ENCODE measurements at places on chromosomes 4 and X.

DNA sequence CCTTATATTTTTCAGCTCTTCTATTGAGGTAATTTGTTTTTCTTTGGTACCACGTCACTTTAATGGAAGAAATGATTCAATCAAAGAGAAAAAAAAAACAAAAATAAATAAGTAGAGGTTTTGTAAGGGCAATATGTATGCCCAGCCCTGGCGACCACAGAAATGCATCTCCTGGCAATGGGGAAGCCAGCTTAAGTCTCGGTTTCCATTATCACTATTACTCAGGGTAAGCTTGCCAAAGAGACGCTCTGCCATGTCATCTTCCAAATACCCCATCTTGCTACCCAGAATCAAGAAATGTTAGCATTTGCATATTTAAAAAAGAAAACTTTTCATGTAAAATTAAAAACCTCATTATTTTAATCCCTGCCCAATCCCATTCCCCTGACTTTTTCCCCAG lies 68.8 kb downstream of the FAM47C start:
- no peak for DNase-seq

- DNase-seq, result no peak
Observed at GRCh38 chr4:177292171-177292570, 17.5 kb upstream of the NEIL3 start.

DNA sequence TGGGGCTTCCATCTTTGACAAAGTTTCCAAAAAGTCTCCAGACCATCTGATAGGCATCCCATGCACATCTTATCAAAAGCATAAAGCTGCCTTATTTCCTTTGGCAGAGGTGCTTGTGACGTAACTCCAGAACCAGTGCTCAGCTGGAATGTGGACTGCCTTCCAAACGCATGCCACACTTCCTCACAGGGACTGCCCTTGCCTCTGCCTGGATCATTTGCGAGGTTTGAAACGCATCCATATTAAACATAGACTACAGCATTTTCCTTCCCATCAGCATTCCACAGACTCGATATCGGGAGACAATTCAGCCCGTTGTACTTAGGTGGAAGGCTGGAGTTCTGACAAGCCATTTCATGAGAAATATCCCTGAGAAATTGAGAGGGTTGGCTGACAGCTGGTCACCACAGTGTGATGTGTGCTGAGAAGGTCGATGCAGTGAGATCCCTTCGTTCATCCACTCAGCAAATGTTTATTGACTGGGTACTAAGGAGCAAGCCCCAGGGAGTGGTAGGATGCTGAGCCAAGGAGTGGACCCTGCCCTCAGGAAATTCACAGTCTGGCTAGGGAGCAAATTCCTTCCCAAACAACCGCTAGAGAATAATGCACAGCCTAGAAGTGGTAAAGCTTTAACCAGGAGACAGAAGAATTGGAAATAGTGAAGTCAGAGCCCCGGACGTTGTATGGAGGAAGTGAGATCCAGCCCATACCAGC lies 376.0 kb downstream of the BCOR start:
- no peak for DNase-seq

- DNase-seq, result no peak
Observed at GRCh38 chr4:169758401-169758962, 738 bp upstream of the HPF1 start.

DNA sequence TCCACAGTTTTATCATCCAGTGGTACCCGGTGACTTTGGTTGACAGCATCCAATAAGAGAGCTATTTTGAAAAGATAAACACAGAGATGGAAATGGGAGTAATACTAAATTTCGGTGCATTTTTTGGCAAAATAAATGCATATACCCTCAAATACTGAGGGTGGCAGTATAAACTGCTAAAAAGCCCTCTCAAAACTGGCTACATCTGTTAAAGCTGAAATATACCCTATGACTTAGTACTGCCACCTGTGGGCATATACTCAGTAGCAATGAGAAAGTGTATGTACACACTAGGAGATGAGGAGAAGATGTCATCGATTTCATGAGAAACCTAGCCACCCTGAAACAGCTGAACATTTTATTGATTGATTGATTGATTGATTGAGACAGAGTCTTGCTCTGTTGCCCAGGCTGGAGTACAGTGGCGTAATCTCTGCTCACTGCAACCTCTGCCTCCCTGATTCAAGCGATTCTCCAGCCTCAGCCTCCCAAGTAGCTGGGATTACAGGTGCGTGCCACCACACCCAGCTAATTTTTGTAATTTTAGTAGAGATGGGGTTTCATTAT lies 12.2 kb upstream of the TMEM128 start:
- DNase-seq, result no peak

- no peak for DNase-seq
Observed at GRCh38 chr4:80252427-80252826, 14.0 kb upstream of the FGF5 start.

GRCh38 chr4:89821612-89822011 lies 15.3 kb downstream of the SNCA start:
- DNase-seq, result no peak

- DNase-seq, result peak; percentile 15
Observed at GRCh38 chrX:54921427-54922021, 900 bp downstream of the TRO start.

DNA sequence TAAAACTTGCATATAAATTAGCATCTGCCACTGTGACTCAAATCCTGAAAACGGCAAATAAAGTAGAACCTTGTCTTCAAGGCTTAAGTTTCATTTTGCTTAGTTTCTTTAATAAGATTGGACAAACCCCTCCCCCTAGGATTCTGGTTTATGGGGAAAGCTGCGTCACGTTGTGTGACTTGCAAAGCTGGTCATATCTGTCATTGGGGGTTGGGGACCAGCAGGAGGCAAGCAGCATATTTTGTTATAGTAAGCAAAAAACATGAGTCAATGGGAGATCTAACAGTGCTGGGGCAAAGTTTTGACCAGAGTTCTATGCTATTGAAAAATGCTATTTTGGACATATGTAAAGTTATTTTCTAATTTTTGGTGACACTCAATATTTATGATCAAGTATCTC lies 407.3 kb downstream of the PCDH18 start:
- no peak for DNase-seq

DNA sequence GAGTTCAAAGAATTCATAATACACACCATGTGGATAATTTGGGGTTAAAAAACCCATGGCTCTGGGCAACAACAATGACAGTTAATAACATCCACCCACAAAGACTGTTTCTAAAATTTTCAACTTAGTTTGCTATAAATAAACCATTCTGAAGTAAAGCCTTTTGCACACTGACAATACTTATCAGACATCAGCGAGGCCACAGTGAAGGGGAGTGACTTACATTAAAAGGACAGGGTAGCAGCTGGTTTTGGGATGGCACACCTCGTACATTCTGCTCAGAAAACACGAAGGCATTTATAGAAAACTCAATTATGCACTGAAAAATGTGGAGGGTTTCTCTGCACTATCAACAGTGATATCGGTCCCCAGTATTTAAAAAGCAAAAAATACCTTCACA lies 4.9 kb upstream of the ASB11 start:
- DNase-seq, result no peak

DNA sequence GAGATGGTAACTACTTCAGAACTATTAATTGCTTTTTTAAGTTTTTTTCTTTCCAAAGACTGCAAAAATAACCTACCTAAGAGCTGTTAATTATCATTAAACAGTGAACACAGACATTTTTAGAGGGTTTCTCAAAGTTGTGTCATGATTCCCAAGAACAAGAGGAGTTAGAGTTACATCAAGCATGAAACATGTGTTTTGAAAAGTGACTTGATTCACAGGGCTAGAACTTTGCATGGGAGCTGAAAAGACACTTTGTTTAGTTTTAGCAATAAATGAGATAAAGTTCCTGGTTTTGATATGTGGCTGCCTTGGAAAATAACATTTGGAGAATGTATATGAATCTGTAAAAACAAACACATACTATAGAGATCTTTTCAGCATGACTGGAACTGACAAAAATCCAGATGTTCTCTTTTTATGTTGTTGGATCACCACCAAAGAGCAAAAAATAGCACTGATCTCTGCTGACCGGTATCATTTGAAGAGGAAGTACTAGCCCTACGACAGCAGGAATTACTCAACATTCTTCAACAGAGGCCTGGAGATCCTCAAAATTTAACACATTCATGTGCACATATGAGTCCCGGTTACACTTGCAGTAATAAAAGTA lies 173.0 kb upstream of the PCDH18 start:
- DNase-seq, result no peak

DNA sequence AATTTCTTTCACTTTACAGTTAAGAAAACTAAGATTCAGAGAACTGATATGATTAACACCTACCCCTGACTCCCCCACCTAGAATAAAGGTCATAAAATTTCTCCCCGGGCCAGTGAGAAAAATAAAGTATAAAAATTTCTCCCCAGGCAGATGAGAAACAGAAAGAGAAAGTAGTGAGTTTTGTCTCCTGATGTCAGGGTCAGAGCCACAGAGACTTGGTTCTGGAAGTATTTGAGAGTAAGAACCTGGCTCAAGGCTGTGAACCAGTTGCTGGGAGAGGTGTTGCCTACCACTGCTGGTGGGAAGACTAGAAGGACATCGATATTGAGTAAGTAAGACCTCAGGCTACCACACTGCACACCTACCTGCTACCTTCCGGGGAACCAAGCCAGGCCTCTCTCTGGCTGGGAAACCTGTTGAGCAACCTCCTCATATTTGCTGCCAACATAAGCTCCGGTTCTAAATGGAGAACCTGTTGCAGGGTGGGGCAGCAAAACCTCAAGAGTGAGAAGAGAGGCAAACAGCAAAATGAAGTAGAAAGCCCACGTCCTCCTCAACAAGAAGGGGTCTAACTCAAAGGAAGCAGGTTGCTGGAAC lies 104.2 kb upstream of the PUDP start:
- DNase-seq, result no peak

DNA sequence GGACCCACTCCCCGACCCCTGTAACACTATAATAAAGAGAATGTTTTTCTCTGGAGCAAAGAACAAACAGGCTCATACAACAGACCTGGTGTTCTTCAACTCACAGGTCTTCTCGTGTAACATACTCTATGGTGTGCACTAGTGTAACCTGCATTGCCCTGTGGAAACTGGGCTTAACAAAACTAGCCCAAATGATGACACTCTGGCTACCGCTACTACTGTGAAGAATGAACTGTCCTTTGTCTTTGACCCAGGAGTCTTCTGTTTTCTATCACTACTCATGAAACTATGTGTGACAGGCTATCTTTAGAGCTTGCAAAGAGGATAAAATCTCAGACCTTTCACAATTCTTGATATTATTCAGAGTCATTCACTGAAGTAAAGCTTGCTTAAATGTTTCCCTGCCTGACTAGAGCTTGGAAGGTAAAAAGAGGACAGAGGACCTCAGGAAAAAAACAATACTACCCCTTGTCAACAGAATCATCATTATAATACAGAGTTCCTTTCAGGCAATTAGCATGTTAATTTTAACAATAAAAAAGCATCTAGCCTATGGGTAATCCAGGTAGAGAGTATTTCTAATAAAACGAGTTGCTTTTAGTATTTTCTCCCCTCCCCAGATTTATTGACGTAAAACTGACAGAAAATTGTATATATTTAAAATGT lies 59.2 kb downstream of the FSTL5 start:
- DNase-seq, result no peak

- no peak for DNase-seq
Observed at GRCh38 chr4:110152386-110152785, 46.0 kb downstream of the ELOVL6 start.

DNA sequence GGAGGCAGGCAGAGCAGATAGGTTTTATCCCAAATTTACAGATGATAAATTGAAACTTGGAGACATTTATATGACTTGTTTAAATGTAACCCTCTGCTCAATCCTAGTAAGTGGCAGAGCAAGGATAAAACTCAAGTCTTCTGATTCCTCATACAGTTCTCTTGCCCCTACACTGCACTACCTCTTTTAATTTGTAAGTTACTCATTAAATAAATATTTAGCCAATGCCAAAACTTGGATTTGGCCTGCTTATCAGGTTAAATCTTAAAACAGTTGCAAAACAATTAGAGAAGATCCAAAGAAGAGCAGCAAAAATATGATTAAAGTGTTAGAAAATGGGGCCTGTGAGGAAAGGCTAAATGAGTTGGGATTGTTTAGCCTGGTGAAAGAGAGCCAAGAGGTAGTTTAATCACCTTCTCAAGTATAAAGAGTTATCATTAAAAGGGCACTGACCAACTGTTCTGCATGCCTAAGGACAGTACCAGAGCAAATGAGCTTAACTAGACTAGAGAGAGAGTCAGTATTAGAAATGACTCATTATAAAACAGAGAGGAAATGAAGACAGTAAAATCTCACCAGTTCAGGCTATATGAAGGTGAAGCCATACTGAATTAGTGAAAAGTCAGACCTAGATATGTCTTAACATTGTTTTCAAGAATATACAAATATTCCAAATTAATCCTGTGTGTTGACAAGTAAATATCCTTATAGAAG lies 146.3 kb downstream of the GRIA3 start:
- no peak for DNase-seq

DNA sequence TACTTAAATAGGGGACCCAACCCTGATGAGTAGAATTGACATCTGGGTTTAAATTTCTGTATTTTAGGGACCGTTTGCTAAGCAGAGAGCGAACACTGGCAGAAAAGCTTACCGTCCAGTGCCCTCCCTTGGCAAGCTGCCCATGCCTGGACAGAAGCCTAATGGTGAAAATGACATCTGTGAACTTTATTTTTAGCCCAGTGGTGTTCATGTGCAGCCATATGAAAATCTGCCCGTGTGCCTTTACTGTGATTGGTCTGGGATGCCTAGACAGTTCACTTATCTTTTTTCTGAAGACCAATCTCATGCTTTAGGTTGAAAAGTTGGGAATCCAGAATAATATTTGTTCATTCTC lies 1.1 kb downstream of the STBD1 start:
- no peak for DNase-seq

- no peak for DNase-seq
Observed at GRCh38 chr4:111945014-111945413, 200.2 kb upstream of the FAM241A start.

GRCh38 chr4:115790812-115791211 lies 677.4 kb upstream of the NDST4 start:
- DNase-seq, result no peak

- DNase-seq, result no peak
Observed at GRCh38 chr4:24928708-24929107, 15.9 kb upstream of the CCDC149 start.

GRCh38 chrX:21408307-21408706 lies 34.1 kb downstream of the CNKSR2 start:
- no peak for DNase-seq

GRCh38 chrX:2427147-2427546 lies 73.6 kb downstream of the DHRSX start:
- no peak for DNase-seq

DNA sequence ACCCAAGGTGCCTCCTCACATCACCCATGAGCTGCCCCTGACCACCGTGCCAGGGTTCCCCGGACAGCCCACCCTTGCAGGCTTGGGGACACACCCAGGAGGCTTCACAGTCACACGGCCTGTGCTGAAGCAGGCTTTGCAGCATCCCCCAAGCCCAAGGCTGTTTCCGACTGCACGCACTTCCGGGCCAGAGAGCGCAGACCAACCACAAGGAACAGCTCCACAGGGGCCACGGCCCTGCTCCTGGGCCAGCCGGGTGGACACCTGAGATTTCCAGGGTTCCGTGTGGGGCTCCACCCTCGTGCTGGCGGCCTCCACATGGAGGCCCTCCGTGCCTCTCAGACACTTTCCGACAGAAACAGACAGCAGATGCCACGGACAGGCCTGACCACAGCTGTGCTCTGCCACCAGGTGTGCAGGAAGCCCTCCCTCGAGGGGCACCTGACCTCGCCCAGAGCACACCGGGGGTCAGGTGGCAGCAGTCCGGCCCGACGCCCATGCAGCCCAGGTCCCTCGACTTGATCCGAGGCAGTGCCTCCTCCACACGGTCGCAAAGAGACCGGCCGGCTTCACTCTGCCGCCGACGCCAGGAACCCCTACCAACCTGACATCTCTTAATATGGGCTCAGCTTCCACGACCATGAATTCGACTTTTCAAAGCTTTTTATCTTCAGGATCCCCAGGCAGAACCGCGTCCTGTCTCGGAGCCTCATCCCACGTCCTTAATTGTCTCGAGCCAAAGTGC lies 8.0 kb downstream of the CTBP1 start:
- DNase-seq, result no peak
